ENCODE measurements at places on chromosomes 6 and 20.

GRCh38 chr6:128710315-128710714, 172.6 kb upstream of the LAMA2 start:
- no peaks in the 10 kb centered on the region for H3K27me3 ChIP-seq
- DNase-seq, result no peak
- H3K36me3 ChIP-seq, result no peaks in the 10 kb centered on the region
- peaks cover 8% of the 10 kb centered on the region for H3K4me1 ChIP-seq
- H3K27ac ChIP-seq, result no peak overlapping the region
- H3K4me3 ChIP-seq, result no peak overlapping the region

GRCh38 chr6:74368746-74369145, 672.7 kb downstream of the CD109 start:
- H3K36me3 ChIP-seq, result no peaks in the 10 kb centered on the region
- DNase-seq, result no peak
- H3K4me1 ChIP-seq, result no peaks in the 10 kb centered on the region
- no peak overlapping the region for H3K4me3 ChIP-seq
- no peaks in the 10 kb centered on the region for H3K27me3 ChIP-seq

DNA sequence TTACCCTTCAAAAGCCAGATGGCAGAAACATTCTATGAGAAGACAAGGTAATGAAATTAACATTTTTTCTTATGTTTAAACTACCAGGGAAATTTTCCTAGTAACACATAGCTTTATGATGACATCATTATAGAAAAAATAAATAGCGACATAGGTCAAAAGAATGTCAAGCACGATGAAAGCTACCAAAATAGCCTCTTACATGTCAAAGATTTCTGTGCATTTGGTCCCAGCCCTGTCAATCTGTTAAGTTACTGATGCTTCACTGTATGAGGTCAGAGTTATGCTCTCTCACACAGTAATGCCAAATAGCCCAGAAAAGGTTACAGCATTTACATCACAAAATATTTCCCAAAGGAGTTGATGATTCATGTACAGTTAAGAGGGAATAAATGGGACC, 199.8 kb upstream of the DEFB112 start:
- DNase-seq, result no peak
- no peak overlapping the region for H3K4me3 ChIP-seq
- no peaks in the 10 kb centered on the region for H3K36me3 ChIP-seq
- H3K4me1 ChIP-seq, result peaks cover 9% of the 10 kb centered on the region
- H3K27me3 ChIP-seq, result no peaks in the 10 kb centered on the region

DNA sequence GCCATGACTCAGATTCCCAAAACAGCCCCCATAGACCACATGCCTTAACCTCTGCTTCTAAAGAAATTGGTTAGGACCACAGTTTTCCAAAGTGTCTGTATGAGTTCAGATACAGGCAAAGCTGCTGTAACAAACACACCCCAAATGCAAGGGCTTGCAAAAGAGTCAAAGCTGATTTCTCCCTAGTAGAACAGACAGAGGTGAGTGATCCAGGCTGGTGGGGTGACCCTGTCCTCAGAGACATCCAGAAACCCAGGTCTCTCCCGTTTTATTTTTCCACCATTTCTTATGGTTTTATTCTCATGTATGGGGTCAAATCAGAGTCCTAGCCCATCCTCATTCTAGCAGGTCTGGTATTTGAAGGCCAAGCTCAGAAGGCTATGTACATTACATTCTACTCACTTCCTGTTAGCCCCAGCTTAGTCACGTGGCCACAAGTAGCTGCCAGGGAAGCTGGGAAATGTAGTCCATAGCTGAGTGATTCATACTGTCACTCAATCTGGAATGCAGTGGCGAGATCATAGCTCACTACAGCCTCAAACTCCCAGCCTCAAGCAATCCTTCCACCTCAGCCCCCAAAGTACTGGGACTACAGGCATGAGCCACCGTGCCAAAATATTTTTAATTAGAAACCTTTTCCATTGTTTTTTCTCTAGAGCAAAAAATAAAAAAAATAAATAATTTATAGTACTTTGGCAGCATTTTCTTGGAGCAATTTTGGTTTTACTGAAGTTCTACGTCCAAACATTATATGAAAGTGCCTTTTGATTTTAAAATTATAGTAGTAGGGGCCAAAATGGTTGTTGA, 175.2 kb downstream of the ZMYND8 start:
- no peaks in the 10 kb centered on the region for H3K27me3 ChIP-seq
- no peaks in the 10 kb centered on the region for H3K4me1 ChIP-seq
- no peak for DNase-seq

DNA sequence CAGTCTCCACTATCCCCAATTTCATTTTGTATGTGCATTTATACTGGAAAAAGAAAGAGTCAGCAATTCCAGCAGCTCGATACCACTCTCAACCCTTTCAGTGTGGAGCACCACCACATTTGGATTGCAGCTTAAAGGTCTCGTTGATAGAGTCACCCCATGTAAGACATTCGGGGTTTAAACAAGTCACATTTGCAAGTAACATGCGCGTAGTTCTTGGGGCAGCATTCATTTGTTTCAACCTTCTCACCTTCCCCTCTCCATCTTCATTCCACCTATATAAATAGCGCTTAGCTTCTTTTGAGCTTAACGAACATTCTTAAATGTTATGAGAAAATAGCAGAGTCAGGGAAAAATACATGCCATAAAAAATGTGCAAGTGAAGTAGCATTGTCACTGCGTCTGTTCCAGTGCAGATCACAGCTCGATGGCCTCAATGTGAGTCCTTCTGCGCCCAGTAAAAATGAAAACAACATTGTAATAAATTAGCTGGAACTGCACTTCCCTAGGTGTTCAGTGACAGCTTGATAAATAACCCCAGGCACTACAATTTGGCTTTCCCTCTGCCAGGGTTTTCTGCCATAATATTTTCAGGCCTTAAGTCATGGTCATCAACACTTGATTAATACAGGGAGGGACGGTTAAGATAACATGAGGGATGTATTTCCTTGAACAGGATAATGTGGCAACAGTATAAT, 737.8 kb upstream of the NRSN1 start:
- H3K4me3 ChIP-seq, result no peak overlapping the region
- H3K27ac ChIP-seq, result no peak overlapping the region
- no peaks in the 10 kb centered on the region for H3K27me3 ChIP-seq
- no peaks in the 10 kb centered on the region for H3K36me3 ChIP-seq

DNA sequence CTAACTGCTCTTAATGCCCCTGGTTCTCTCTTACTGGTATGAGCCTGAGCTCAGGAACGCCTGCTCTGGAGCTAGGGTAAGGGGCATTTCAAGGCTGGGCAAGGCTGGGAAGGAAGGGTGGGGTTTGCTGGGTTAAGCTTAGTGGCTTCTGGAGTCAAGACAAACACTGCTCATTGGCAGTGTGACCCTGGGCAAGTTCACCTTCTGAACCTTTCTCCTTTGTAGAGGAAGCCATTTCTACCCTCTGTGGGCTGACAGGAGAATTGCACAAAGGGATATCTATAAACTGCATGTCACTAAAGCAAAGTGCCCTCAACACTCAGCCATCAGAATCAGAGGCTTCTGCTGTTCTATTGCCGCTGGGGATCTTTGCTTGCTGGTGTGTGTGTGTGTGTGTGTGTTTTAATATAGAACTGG, 20.3 kb upstream of the LRRN4 start:
- no peak overlapping the region for H3K4me3 ChIP-seq
- H3K36me3 ChIP-seq, result peaks cover 13% of the 10 kb centered on the region
- H3K27ac ChIP-seq, result peak overlapping the region; percentile 89
- peaks cover 24% of the 10 kb centered on the region for H3K4me1 ChIP-seq
- no peak for DNase-seq
- no peaks in the 10 kb centered on the region for H3K27me3 ChIP-seq

GRCh38 chr20:17507032-17507431, 24.1 kb downstream of the BFSP1 start:
- H3K27ac ChIP-seq, result no peak overlapping the region
- H3K36me3 ChIP-seq, result no peaks in the 10 kb centered on the region
- no peak overlapping the region for H3K4me3 ChIP-seq
- H3K27me3 ChIP-seq, result no peaks in the 10 kb centered on the region

Data from mesothelial cell of epicardium (in vitro differentiated cells).